Stimulated activated CD4-positive, alpha-beta T cell treated with anti-CD3 and anti-CD28 coated beads, Interleukin-1b, Interleukin-23, amount 100 ng/mL, for 4 hours (primary cell): ENCODE measurements at places on chromosomes 2 and 18.

DNA sequence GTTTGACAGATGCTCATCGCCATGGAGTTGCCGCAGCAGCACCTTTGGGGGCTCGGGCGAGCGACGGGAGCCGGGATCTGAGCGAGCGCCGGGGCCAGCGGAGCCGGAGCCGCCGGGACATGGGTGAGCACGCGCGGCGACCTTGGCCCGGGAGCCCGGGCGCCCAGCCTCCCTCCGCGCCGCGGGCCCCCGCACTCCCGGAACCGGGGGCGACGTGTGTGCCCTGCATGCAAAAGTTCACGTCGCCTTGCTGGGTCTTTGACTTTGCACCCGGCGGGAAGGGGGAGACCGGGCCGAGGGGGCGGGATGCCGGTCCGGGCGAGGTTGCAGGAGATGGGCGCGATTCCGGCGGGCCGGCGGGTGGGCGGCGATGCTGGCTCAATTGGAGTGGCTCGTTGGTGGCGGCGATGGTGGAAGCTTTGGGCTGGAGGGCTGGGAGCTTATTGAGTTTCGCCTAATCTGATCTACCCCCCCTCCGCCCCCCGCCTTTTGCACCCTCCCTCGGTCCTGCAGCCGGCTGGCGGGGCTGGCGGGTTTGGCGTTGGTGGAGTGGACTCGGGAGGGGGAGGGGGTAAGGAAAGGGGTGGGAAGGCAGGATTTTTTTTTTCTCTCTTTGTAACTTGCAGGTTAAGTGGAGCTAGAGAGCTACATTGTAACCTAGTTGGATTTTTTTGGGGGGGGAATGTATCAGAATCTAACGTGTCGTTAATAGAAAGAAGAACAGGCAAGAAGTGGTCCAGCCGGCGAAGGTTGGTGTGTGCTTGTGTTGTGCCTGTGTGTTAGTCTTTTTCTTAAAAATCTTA, at the start of gene SETBP1:
SETBP1 (plus strand) TSS at position 616 of the 803 bp plus-strand sequence. CDS start 20,459 bp downstream, outside the sequence.
- no peak for DNase-seq

DNA sequence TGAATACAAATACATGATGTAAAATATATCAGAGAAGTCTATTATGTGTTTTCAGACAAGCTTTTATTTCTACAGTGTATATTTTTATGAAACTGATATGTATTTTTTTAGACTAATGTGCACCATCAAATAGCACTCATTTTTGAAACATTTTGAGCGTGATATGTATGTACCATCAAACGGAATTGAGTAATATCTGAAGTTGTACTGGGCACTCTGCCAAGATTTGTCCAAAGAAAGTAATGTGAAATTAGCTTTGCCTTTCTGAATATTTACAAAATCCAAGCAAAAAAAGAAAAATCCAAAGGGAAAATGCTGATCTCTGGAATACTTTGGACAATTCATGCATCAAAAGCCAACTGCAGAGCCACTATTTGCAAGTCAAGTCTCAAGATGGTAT, 972.0 kb downstream of the DPP10 start:
- DNase-seq = no peak

DNA sequence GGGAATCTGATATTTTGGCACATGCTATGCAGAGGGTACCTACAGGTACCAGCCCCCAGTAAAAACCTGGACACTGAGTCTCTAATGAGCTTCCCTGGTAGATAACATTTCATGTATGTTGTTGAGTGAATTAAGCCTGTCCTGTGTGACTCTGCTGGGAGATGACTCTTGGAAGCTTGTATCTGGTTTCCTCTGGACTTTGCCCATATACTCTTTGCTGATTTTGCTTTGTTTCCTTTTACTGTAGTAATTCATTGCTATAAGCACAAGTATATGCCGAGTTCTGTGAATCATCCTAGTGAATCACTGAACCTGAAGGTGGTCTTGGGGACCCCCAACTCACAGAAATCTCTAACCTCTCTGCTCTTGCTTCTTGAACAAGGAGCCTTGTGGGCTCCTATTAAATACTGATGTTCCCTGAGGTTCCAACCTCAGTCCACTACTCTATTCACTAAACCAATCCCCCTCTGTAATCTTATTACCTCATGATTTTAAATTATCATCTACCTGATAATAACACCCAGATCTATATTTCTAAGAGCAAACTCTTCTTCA, 94.3 kb upstream of the WDSUB1 start:
- DNase-seq = no peak

GRCh38 chr2:29834624-29835023, 86.8 kb downstream of the ALK start:
- no peak for DNase-seq

DNA sequence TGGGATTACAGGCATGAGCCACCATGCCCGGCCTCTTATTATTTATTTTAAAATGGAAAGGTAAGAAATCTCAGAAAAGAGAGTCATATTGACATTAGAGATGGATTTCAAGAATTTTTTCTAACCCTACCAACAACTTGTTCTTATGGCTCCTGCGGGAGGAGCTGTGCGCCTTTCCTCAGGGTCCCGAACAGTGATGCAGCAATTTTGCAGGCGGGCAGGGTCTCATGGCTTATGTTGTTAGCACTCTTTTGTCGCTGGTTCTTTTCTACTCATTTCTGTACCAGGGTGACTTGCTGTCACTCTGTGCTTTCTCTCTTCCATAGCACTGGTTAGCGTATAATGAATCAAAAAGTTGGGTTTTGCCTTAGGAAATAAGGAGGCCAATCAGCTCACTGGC, 148.8 kb upstream of the DLGAP1 start:
- no peak for DNase-seq

GRCh38 chr2:106719222-106719621, 166.7 kb downstream of the ST6GAL2 start:
- no peak for DNase-seq

DNA sequence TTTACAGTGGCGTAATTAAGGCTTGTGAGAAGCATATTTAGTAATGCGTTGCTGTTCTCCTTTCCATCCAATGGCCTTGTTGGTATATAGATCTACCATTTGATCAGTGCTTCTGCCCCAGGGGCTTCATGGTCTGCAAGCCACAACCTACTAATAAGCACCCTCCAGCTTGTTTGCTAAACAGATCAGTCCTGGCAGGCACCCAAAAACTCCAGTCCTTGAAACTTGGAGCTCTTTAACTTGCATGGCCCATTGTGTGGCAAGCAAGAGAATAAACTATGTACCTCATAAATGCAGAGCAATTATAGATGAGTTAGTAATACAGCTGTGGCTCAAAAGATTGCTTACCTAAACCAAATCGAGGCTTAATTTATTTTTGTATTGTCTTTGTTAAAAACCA, 158.5 kb downstream of the FTCDNL1 start:
- DNase-seq = no peak

GRCh38 chr18:62368100-62368499, 43.0 kb downstream of the TNFRSF11A start:
- DNase-seq = no peak

DNA sequence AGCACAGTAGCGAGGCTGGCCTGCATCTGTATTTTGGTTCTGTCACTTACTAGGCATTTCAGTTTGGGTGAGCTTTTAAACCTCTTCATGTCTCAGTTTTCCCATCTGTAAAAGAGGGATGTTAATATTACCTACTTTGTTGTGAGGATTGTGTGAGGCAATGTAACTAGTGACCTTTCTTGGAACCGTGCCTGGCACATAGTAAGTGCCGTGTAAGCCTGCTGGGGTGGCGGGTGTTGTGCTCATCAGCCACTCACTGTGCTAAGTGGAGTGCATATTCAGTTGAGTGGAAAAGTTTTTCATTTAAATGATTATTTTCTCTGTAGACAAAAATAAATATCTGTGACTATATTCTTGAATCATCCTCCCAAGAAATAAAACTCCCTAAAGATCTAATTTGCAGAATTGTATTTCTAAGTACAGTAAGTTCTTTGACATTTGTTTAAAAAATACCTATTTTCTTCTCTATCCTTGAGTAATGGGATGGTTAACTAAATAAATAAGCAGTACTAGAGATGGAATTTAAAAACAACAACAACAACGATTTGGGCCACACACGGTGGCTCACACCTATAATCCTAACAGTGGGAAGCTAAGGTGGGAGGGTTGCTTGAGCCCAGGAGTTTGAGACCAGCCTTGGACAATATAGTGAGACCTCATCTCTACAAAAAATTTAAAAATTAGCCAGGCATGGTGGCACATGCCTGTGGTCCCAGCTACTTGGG, 56.7 kb downstream of the MALT1 start:
- DNase-seq = no peak

DNA sequence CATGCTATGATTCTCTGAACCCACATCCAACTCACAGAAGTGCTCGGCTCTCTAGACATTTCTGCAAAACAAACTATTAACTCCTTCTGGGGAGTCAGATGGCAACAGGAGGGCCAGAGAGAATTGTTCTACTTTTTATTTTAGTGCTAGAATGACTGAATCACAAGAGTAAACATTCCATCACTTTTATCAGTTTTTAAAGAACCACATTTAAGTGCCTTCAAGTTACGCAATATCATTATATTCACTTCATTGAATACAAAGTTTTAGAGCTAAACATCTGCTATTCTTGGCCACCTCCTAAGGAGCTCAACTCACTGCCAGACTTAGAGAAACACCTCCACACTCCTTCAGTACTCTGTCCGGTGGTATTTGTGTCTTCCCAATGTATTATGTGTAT, 22.4 kb downstream of the B4GALT6 start:
- DNase-seq = no peak

DNA sequence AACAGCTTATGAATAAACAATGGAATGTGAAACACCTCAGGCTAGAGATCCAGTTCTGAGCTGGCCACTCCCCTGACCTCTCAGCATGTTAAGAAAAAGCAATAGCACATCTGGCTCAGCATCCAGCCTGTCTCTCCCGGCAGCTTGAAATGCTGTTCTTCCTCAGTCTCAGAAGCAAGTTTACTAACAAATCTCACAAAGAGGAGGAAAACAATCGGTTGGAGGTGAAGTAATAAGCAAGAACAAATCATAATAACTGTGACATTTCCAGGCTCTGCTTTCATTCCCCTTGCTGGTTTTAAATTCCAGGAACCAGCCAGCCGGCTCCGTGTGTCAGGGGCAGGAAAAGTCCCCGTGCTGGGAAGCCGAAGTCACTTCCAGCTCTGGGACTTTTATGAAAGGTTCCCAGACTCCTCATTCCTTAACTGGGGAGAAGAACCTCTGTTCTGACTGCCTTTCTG, 133.9 kb upstream of the ARL4C start:
- DNase-seq = no peak

GRCh38 chr18:68186039-68186438, 528.9 kb downstream of the TMX3 start:
- no peak for DNase-seq

DNA sequence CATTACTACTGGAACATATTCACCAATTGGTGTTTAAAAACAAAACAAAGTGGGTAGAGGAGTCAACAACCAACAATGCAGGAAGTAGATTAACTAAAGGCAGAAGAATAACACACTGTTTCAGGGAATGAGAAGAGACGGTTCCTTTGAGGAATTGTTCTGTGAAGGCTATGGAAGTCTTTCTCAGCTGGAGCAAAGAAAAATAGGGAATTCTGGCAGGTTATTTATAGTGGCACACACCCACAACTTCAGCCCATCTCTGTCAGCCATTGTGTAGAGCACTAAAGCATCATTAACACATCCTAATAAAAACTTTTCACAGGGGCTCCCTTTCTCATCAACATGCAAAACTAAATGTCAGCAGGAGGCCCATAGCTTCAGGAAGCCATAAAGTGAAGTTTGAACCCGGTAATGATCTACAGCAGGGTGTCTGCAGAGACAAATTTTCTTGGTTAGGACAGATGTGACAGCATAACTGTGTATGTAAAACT, 113.6 kb downstream of the CDH2 start:
- no peak for DNase-seq

- DNase-seq = no peak
These were observed 12.0 kb upstream of the ATP6V1C2 start for GRCh38 chr2:10709290-10709939.

DNA sequence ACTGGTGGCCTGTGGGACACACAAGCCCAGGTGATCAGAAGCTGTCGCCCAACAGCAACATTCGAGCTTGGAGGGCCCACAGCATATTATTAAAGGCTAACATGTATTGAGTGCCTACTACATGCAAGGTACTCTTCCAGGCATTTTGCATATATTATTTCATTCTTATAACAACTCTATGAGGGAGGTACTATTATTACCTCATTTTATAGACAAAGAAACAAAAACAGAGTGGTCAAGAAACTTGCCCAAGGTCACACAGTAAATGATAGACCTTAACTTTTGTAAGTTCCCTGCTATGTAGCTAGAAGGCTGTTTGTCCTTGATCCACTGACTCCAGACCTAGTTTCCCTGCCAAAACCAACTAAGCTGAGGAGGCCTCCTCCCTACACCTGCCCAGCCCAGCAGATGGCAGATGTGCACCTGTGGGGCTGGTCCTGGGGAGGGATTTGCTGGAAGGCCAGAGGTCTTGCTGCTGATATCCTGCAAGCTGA, 35.7 kb downstream of the KANSL3 start:
- DNase-seq = no peak

DNA sequence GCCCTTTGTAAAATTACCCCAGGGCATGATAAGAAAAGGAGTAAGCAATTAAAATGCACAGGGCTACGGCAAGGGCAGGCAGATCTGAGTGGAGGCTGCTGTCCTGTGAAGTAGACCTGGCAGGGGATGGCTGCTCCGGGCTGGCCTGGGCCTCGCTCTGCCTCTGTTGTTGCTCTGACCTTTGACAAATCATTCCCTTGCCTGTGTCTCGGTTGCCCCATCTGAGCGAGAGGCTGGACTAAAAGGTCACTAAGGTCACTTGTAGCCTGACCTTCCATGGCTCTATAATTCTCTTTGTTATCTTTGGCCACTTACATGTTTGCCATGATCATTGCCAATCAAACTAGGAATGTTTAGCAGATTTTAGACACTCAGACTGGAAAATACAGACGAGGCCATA, 118.1 kb downstream of the KLHL29 start:
- DNase-seq = no peak

GRCh38 chr2:127551221-127551930, 15.9 kb downstream of the MYO7B start:
- no peak for DNase-seq
